Testis (tissue), 5 donors: ENCODE measurements at places on chromosomes 11 and 22. TPM values are rescaled to one million over a fixed set of nuclear protein-coding genes. Genes with fewer than 3 reads are reported as not detected.
A peak's percentile ranks its signal among the peaks of the same experiment; 100 is the strongest.

DNA sequence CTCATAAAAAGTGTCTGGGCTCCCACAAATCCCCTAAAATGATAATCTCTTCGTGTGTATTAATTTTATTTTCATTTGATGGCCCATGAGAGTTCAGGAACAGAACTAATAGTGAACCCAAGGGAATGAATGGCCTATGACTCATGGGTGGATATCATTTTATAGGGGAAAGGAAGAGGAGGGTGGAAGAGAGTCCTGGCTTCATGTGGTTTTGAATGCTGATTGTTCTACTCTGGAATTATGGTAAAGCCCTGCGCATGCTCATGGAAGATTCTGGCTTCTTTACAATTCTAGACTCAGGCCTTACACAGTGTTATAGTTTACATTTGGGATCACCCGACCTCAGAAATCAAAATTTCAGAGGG lies 35.2 kb downstream of the MAML2 start:
- no peak for DNase-seq

GRCh38 chr22:35645646-35646045 lies 2.6 kb upstream of the APOL6 start:
- DNase-seq = no peak

DNA sequence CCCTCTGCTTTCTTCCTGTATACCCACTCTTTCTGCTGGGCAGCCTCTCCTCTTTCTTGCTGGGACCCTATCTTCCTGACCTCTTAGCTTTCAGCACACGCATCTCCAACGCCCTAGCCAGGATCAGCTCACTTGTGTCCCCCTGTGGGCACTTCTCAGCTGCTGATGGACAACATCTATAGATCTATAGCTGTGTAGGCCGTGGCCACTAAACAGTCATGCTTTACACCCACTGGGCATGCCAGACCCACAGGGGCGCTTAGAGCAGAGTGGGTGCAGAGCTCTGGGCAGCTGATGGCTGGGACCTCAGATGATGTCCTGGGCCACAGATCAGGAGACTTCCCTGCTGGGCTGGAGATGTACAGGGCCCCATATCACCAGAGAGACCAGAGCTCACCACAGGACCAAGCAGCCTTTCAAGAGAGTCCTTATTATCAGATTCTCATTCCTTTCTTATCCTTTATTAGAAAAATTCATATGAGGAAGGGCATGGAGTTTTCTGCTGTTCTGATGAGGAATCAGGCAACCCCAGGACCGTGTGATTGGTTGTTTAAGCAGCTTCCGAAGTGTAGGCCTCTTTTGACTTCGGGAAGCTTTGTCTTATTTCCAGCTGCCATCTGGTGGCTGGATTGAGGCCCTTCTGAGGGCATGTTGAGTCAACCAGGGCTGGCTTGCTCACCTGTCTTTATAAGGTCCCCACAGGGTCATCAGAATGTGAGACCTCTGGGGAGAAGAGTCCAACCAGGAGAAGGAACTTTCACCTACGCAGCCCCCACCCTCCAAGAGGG lies 60.5 kb downstream of the OSBP2 start:
- DNase-seq = peak; percentile 75

Gene CHRM1
- 0.45 TPM for polyA plus RNA-seq

DNA sequence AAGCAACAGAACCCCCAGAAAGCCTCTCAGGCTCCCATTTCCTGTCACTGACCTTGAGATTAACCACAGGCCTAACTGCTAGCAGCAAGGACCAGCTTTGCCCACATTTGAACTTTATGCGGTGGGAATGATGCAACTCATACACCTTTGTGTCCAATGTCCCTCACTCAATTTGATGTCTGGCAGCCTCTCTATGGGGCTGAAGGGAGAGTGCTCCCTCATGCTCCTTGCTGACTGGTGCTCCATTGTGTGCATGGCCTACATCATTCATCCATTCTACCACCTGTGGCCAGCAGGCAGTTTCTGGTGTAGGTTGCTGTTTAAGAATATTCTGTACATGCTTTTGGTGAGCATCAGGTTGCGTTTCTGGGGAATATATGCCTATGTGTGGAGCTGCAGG lies 31.9 kb downstream of the KCNQ1OT1 start:
- DNase-seq = no peak

DNA sequence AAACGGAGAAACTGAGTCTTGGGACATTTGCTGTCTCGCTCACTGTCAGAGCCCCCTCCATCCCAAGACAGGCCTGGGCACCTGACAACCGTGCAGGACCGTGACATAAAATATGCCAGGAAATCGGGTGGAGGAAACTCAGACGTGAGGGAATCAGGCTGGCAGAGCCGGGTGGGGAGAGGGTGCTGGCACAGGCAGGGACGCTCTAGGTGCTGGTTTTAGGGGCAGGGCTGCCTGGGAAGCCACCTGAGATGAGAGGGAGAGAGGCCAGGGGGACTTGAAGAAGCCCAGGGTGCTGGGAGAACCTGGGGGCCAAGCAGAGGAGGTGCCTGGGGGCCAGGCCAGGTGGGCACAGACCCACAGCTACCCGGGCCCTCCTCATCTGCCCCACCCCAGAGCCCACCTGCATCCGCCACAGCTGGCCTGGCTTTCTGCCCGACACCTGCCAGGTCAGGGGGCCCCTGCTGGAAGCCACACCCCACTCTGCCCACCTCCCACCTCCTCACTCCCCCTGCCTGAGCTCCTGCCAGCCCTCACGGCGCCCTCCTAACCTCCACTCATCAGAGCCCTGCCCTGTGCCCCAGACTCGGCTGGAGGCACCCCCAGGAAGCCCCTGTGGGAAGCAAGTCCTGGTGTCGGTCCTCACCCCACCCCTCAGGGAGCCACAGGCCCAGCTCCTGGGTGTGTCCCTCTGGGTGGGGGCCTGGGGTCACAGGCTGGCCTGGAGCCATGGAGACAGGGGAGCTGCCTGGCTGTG lies 27.3 kb upstream of the MUC5AC start:
- DNase-seq = no peak

DNA sequence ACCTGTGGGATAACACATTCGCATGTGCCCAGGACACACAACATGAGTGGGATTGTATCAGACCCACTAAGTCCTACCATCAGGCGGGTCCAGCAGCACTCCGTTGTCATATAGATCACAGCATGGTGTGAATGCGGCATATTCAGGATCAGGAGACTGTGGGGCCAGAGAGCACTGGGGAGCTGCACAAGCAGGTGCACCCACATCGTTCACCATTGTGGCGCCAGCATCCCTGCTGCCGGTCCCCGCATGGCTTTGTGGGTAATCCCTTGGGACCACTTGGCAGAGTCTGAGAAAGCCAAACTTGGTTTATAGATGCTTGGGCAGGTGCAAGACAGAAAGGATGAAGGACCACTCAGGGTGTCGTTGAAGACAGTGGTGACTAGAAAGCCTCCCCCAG lies 201.6 kb upstream of the B3GAT1 start:
- no peak for DNase-seq

Gene P2RX6
- polyA plus RNA-seq = 5.2 TPM

Gene YWHAH
- polyA plus RNA-seq = 48.9 TPM

Gene TLCD5
- 7.9 TPM for polyA plus RNA-seq

DNA sequence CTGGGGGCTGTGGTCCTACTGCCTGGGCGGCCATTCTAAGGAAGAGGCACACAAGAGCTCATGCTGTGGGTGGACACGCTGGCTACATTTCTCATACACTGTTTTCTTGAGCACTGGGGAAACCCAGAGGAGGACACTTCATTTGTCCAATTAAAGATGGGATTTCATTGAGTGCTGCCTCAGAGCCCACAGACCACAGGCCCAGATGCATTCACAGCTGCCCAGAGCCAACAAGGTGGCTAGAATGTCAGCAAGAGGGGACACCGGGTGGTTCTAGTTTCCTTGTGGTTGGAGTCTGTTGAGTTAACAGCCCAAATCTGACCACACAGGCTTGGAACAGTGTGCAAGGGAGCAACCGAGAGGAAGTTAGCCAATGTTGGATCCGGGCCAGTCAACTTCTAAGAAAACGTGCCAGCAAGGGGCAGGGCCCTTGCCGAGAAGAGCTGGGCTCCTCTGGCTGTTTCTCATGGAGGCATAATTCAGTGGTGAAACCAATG lies 35.0 kb upstream of the SORL1 start:
- DNase-seq = peak; percentile 81

GRCh38 chr11:119478711-119479285 lies 55.8 kb upstream of the THY1 start:
- DNase-seq = no peak

Gene KRTAP5-9
- polyA plus RNA-seq = 1.5 TPM

GRCh38 chr22:48438800-48439559 lies 1388.7 kb downstream of the BRD1 start:
- no peak for DNase-seq

GRCh38 chr11:85525686-85526085 lies 101.5 kb downstream of the DLG2 start:
- DNase-seq = no peak

Gene KCNQ1OT1
- 0.20 TPM for polyA plus RNA-seq

DNA sequence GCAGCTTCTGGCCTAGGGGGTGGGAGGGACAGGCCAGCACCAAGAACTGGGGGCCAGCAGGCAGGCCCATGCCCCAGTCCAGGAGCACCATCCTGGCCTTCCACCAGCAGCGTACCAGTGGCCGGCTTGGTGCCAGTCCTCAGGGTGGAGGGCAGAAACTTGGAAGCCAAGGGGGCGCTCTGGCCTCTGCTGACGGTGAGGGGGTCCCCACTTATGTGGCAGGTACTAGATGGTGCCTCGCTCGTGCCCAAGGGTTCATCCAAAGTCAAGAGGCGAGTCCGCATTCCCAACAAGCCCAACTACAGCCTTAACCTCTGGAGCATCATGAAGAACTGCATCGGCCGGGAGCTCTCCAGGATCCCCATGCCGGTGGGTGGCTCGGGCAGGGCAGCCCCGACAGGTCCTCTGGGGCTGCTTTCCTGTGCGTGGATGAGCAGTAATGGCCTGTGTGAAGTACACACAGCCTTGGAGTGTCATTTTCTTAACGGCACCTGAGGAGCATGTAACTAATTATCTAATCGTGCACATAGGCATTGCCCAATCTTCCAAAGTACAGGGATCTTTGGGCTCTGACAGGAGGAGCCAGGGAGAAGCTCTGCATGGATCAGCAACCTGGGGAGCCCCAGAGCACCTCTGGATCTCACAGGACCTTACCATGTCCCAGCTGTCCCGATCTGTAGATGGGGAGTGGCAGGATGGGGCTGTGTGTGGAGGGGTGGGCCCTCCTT lies 79.1 kb downstream of the MORC2 start:
- DNase-seq = no peak

DNA sequence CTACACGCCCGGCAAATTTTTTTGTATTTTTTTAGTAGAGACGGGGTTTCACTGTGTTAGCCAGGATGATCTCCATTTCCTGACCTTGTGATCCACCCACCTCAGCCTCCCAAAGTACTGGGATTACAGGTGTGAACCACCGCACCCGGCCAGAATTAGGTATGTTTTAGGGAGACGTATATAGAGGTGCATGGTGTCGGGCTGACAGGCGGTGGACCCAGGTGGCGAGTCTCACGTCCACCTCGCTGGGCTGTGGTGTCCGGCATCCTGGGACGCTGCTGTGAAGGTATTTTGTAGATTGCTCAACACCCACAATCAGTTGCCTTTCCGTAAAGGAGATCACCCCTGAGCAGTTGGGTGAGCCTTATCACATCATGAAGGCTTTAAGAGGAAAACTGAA lies 728.6 kb downstream of the BRD1 start:
- DNase-seq = no peak

- no peak for DNase-seq
Measured at GRCh38 chr11:109421981-109422869, at the start of gene C11orf87. Gene C11orf87, plus strand, starts transcription at chr11:109422190. Its CDS starts 1,444 bp downstream, at chr11:109423634.

Gene KCNJ1
- polyA plus RNA-seq = 0.16 TPM

Gene DUSP18
- 53.9 TPM for polyA plus RNA-seq

GRCh38 chr11:16632295-16633200 lies 105.9 kb upstream of the C11orf58 start:
- no peak for DNase-seq

GRCh38 chr11:109775686-109776085 lies 317.5 kb upstream of the ZC3H12C start:
- DNase-seq = no peak

- DNase-seq = no peak
Measured at GRCh38 chr11:107337917-107338316, 119.7 kb downstream of the CWF19L2 start.

GRCh38 chr22:20116951-20117632 lies at the start of gene TRMT2A:
Gene TRMT2A, minus strand, starts transcription at chr22:20117226. Its CDS starts 320 bp downstream, at chr22:20116906.
- DNase-seq = peak; percentile 99
